MG63 (cell line): ENCODE measurements at places on chromosomes 11 and 22.

DNA sequence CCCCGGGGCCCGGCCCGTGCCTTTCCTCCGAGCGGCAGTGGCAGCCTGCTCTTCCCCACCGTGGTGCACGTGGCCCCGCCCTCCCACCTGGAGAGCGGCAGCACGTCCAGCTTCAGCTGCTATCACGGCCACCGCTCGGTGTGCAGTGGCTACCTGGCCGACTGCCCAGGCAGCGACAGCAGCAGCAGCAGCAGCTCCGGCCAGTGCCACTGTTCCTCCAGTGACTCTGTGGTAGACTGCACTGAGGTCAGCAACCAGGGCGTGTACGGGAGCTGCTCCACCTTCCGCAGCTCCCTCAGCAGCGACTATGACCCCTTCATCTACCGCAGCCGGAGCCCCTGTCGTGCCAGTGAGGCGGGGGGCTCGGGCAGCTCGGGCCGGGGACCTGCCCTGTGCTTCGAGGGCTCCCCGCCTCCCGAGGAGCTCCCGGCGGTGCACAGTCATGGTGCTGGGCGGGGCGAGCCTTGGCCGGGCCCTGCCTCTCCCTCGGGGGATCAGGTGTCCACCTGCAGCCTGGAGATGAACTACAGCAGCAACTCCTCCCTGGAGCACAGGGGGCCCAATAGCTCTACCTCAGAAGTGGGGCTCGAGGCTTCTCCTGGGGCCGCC, 11.9 kb downstream of the C22orf31 start:
- DNase-seq = no peak

DNA sequence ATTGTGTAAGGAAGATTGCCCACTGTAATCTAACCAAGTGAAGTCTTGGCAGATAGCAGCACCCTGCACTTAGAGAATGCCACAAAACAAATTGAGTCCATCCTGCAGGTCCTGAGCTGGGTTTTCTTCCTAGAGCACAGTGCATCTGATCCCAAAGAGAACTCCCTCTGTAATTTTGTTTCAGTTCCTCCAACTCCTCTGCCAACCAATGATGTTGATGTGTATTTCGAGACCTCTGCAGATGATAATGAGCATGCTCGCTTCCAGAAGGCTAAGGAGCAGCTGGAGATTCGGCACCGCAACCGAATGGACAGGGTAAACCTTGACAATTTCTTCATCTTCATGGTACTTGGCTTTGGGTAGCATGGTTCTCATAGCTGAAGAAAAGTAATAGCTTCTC, 33.1 kb upstream of the ST14 start:
- no peak for DNase-seq

DNA sequence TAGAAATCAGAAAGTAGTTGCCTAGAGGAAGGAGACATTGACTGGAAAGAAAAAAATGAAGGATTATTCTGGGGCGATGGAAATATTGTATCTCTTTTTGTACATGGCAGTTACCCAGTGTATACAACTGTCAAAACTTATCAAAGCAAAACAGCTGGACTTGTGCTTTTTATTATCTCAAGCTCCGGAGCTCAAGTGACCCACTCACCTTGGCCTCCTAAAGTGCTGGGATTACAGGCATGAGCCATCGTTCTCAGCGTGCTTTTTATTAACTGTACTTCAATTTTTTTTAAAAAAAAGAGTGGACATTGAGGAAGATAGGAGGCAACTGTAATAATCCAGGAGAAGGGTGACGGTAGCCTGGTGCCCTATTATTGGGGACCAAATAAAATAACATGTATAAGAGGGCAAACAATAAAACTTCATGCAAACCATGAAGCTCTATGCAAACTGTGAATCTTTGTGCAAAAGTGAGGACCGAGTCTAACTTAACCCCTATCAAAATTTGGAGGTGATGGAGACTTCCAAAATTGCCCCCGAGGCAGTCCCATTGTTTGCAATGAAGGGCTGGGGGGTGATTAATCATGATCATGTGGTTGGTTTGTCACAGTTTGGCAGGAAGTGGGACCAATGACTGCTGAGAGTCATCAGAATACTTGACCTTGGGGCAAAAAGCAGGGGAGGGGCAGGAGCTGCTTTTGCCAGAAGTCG, 23.5 kb downstream of the FZD4 start:
- DNase-seq = peak; percentile 40

DNA sequence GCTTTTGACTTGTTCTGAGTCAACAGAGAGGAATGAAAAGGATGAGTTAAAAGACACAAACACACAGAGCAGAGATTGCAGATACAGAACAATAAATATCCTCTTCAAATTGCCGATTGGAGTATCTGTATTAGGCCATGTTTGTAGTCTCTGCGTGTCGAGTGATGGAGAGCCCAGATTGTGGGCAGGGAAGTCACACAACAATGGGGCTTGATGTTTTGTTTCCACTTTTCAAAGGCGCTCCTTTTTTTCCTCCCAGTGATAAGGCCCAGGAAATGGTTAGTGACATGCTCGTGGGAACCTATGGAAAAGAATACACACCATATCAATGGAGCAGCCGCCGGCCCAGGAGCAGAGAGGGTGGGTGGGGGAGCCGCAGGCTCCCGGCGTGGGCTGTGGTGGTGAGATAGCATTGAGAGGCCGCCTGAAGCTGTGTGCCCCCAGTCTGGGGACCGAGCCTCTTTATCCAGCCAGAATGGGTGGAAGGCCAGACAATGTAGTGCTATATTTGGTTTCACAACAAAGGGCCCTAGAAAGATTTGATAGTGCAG, 555.9 kb downstream of the INSC start:
- no peak for DNase-seq

GRCh38 chr11:6677018-6677417, 6.1 kb downstream of the MRPL17 start:
- no peak for DNase-seq

DNA sequence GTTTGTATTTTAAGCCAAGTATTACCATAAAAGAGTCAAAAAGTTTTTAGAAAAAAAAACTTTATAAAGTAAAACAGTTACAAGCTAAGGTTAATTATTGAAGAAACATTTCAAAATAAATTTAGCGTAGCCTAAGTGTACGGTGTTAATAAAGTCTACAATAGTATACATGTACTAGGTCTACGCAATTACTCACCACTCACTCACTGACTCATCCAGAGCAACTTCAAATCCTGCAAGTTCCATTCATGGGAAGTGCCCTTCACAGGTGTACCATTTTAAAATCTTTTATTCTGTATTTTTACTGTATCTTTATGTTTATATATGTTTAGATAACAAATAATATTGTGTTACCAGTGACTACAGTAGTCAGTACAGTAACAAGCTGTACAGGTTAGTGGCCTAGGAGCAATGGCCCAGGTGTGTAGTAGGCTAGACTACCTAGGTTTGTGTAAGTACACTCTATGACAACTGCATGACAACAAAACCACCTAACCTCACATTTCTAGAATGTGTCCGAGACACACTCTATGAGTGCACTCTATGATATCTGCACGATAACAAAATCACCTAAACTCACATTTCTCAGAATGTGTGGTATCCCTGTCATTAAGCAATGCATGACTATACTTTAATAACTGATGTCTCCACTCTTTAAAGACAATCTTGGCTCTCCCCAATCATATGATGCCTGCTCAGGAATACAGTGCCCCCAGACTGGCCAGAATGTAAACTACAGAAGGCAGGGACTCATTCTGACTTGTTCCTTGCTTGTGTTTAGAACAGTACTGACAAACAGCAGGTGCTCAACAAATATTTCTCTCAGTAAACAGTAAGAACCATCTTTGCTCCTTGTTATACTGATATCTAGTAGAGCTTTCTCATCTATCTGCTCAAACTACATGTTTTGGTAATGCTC, 21.2 kb downstream of the KMT5B start:
- no peak for DNase-seq

DNA sequence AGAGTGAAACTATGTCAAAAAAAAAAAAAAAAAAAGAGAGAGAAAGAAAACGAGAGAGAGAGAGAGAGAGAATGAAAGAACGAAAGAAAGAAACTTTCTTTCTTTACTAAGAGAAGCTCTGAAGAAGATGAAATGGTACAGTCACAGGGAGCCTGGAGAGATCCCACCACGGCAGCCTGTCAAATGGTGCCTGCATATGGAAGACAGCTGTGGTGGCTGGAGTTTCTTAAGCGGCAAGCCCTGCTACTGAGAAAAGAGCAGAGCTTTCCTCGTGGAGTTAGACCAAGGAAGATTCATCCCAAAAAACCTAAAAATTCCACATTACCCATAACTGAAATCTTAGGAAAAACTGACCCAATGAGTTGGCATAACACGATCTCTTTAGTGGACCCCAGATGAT, 66.7 kb downstream of the MICAL3 start:
- no peak for DNase-seq

DNA sequence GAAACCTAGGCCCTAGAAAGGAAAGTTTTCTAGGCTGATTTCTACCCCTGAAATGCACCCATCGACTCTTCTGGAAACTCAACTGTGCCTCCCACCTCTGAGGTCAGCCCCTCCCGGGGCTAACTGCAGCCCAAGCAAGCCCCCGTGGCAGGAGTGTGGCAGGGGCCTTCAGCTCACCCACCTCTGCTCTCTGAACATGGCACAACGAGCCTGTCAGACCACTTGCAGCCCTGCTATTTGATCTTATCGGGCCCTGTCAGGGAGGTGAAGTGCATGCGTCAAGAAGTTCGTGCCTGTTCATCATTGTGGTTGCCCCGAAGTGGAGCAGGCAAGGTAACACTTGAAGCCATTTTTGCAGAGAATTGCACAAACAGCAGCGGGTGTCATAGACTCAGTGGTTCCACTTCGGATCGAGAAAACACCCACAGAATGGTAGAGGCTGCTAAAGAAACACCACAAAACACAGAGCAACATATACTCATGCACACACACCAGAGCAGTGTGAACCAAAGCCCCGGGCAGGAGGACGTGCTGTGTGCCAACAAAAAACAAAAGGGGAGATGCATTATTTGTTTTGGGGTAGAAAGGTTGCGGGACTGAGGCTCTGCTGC, 262.7 kb downstream of the ETS1 start:
- no peak for DNase-seq

DNA sequence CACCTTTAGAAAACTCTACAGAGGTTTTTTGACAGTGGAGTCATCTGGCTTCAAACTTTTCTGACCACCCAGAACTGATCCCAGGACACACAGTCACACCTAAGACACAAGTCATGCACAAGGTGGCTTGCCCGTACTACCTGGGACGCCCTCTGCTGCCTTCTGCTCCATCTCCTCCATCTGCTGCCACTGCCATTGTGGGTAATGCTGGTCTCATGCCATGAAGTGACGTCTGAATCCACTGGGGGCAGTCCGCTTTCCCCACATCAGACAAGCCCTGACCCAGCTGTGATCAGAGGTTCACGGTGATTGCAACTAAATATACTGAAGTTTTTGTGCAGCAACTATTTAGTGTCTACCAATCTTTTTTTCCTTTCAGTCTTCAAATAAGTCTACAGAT, 5.4 kb upstream of the NDUFS8 start:
- DNase-seq = no peak

- DNase-seq = no peak
Measured at GRCh38 chr11:62108017-62108750, 15.6 kb upstream of the INCENP start.

DNA sequence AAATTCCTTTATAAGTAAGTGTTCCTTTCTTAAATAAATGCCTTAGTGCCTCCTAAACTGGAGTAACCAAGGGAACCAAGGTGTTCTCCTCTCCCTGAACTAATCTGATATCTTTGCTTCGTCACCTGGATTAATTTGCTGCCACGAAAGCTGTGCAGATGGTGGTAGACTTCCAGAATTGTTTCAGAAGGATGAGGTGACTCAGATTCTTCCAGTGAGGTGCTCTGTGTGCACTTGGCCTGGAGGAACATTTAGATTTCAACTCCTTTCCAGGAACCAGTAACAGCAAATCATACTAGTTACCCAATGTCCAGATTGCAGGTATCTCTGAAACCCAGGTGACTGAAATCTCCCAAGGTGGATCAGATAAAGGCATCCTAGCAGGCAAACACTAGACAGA, 181.9 kb downstream of the FAT3 start:
- no peak for DNase-seq

DNA sequence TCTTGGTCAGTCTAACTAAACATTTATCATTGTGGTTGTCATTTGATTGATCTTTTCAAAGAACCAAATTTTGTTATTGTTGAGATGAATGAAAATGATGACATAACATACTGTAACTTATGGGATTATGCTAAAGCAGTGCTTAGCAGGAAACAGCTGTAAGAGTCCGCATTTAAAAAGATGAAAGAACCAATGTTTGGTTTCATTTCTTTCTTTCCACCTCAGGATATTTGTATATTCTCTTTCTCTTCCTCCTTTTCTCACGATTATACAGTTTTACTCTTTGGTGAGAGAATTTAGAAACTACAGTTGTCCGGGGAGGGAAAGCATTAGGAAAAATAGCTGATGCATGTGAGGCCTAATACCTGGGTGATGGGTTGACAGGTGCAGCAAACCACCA, 23.1 kb downstream of the PIH1D2 start:
- no peak for DNase-seq

DNA sequence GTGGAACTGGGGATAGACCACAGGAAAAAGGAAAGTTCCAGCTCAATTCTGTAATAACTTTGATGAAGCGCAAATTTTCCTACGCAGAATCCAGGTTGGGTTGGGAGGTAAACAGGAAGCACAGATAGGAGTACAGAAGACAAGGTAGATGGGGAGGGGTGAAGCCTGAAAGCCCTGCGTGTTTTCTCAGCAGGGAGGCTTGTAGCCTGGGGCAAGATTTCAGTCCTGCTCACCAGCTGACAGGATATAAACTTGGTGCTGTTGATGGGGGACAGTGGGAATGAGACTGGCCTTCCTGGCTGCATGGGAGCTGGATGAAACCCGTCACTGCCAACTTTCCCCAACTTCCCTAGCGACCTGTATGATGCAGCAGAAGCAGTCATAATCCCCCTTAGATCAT, 114.9 kb downstream of the ARHGAP32 start:
- no peak for DNase-seq

DNA sequence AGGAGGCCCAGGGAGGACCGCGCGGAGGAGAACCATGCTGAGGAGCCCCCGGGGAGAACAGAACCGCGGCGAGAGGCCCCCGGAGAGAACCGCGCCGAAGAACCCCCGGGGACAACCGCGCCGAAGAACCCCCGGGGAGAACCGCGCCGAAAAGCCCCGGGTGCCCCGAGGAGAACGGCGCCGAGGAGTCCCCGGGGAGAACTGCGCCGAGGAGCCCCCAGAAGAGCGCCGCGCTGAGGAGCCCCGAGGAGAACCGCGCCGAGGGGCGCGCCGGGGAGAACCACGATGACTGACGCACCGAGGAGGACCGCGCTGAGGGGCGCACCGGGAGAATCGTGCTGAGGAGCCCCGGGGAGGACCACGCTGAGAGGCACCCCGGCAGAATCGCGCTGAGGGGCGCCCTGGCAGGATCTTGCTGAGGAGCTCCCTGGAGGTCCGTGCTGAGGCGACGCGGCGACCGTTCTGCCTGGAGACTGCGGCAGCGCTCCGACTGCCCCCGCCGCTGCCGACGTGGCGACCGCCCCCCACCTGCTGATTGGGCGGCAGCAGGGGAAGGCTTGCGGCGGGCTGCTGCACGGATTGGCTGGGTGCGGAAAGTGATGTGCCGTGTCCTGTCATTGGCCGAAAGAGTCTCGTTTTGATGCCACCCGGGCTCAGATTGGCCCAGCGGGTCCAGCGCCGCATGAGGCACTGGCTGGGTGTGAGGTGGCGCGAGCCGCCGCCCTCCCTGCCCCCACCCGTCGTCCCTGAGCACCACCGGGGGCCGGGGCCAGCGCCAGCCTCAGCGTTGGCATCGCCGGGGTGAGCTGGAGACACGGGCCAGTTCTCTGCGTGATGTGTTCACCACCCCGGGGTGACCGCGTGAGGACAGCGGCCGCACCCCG, at the start of gene KCNQ1OT1:
TSS of gene KCNQ1OT1 (minus strand) at position 464 of the 884 bp plus-strand sequence.
- peak; percentile 92 for DNase-seq
